Skeletal muscle cell (primary cell): ENCODE measurements at places on chromosomes 13 and 19.

GRCh38 chr19:15284896-15285295 is 47.4 kb downstream of the BRD4 start:
- DNase-seq = no peak

DNA sequence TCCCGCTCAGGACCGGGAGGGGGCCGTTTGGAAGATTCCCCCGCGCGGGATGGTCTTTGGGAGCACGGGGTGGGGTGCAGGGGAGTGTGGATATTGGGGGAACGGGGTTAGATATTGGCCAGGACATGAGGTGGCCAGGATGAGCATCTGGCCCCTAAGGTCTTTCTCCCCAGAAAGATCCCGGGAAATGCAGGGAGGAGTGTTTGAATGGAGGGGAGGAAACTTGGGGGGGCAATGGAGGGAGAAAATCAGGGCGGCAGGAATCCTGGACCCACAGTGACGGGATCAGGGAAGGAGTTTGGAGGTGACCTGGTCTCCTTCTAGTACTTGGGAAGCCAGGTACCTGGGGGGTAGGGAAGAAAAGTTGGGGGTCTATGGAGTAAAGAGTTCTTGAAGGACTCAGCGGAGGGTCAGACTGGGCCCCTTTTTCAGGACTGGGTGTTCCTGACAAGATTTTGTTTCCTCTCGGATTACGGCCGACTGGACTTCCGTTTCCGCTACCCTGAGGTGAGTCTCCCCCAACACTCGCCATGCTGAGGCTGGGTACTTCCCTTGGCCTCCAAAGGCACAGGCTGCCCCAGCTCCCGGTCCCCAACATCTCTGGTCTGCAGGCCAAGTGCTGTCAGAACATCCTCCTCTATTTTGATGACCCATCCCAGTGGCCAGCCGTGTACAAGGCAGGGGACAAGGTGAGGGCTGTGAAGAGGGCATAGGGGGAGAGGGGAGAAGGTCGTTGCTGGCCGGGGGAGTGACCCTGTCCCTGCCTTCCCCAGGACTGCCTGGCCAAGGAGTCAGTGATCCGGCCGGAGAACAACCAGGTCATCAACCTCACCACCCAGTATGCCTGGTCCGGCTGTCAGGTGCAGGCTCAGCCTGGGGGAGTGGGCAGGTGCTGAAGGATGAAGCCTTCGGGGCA is 989 bp downstream of the TMEM145 start:
- no peak for DNase-seq

GRCh38 chr19:54137699-54138488 is at the start of gene CNOT3:
TSS of gene CNOT3 (plus strand) at chr19:54137762. CDS start at chr19:54142979, 5,217 bp downstream.
- DNase-seq = no peak

- no peak for DNase-seq
Observed at GRCh38 chr13:39394796-39395678, 208.0 kb downstream of the LHFPL6 start.

DNA sequence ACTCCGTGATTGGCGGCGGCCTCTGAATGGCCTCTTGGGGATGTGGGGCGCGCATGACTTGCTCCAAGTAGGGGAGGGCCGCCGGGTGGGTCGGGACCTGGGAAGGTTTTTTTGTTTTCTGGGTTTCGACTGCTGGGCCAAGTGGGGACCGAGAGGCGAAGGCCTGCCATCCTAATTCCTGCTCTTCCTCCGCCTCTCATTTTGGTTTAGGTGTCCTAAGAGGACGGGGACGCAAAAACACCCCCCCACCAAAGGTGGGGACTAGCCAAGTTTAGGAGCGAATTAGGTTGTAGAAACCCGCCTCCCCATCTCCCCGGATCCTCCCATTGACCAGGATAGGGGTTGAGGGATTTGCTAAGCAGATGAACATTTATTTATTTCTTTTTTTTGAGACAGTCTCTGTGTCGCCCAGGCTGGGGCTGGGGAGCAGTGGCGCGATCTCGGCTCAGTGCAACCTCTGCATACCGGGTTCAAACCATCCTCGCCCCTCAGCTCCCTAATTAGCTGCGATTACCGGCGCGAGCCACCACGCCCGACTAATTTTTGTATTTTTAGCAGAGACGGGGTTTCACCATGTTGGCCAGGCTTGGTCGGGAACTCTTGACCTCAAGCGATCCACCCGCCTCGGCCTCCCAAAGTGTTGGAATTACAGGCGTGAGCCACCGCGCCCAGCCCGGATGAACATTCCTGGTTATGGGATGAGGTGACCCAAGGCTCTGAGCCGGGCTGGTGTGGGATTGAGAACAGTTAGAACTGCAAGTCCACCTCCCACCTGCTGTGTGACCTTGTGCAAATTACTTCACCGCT is 838 bp downstream of the PPP2R1A start:
- peak; percentile 7 for DNase-seq

DNA sequence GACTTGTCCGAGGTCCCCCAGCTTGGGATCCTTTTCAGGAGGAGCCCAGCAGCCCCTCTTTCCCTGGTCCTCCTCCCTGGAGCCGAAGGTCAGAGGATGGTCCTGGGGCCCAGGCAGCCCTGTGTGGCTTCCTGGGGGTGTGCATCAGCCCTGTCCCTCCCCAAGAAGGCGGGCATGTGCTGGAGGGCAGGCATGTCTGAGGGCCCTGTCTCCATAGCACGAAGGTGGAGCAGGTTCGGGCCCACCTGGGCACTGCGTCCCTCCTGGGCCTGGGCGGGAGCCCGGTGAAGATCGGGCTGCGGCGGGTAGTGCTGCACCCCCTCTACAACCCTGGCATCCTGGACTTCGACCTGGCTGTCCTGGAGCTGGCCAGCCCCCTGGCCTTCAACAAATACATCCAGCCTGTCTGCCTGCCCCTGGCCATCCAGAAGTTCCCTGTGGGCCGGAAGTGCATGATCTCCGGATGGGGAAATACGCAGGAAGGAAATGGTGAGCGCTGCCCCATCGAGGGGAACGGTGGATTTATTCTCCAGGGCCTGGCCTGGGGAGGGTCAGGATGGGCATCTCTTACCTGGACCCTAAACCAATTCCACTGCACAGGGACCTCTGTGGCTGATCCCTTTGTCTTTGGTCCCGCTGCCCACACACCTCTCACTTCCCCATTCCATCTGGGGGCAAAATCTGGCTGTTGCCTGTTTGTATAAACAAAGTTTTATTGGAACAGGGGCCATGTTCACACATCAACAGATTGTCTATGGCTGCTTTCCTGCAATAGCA is 10.9 kb downstream of the TIMM13 start:
- no peak for DNase-seq

DNA sequence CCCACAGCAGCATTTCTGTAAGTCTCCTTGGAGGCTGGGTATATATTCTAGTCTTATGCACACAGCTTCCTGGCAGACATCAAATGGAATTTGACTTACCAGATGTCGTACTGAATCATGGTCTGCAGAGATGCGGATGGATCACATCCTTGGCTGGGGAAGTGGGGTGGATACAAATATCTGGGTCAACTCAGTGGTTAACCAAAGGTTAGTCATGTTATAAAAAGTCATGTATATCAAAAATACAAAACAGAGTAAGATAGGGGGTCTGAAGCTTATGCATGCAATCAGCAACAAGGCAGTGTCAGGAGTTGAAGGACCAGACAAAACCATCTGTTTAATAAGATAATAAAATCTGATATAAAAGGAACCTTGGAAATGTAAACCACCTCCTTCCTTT is 61.9 kb downstream of the WASF3 start:
- DNase-seq = peak; percentile 45

- DNase-seq = no peak
Observed at GRCh38 chr19:19257137-19257536, 16.0 kb downstream of the TM6SF2 start.

GRCh38 chr13:28438598-28439334 is 56.2 kb downstream of the FLT1 start:
- DNase-seq = no peak

DNA sequence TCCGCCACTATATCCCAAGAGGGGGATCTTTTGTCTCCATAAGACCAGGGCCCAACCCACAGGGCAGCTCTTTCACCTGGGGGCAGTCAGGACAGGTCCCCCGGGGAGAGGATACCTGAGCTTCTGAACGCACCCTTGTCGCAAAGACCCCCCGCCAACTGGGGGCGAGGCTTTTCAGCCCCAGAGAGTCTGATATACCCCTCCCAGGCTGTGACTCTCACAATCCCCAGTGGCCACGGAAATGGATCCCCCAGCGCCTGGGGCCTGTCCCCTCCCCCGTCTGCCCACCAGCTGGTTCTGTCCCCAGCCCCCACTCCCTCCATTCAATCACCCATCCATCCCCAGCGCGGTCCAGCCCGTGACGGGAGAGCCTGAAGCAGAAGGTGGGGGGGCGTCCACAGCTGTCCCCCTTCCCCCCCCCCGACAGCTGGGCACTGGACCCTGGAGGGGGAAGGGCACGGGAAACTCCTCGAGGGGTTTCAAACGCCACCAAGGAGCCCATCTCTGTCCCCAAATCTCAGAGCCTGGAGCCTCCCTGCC is 823 bp downstream of the DOCK6 start:
- DNase-seq = no peak
